ENCODE measurements at places on chromosomes 6 and 20. TPM values are rescaled to one million over a fixed set of nuclear protein-coding genes. Genes with fewer than 3 reads are reported as not detected.
A peak's percentile ranks its signal among the peaks of the same experiment; 100 is the strongest.

GRCh38 chr20:32807706-32808105 is 12.0 kb upstream of the MAPRE1 start:
- DNase-seq: no peak

DNA sequence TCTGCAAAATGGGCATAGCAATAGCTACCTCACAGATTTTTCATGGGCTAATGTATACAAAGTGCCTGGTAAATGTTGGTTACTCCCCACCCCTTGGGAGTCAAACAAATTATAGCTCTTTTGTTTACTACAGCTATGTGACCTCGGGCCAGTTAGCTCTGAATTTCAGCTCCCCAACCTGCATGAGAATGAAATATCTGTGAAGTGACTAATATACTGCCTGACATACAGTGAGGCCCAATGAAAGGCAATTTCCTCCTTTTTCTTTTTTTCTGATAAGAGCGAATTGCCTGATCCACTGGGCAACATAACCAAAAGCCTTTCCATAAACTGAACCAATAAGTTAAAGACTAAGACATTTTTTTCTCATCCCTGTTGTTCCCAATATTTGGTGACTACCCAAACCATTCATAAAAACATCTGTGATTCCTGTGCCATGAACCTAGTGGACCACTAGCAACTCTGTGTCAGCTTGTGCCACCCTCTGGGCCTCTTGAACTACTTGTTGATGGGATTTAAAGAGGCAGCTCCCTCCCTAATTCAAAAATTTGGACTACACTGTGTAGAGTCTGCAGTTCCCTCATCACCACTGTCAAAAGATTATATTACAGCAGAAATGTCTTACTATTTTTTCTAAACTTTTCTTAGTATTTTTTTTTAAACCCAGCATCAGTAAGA is 91.9 kb upstream of the TMEM30A start:
- no peak for DNase-seq

- no peak for DNase-seq
Observed at GRCh38 chr6:28485482-28485881, 30.1 kb downstream of the GPX6 start.

DNA sequence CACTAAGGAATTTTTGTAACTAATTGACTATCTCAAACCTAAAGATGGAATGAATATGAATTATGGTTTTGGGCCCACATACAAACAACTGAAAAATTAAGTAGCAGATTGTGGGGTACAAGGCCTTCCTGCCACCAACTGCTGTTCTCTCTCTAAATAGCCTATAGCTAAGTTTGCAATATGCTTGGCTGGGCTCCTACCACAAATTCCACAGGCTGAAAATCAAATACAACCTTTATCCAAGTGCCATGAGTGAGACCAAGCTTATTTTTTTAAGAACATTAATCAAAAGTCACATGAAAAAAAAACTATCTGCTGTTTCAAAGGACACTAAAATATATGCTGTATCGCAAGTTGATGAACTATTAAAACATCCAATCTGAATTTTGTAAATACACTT is 52.1 kb downstream of the TENT5A start:
- DNase-seq: no peak

DNA sequence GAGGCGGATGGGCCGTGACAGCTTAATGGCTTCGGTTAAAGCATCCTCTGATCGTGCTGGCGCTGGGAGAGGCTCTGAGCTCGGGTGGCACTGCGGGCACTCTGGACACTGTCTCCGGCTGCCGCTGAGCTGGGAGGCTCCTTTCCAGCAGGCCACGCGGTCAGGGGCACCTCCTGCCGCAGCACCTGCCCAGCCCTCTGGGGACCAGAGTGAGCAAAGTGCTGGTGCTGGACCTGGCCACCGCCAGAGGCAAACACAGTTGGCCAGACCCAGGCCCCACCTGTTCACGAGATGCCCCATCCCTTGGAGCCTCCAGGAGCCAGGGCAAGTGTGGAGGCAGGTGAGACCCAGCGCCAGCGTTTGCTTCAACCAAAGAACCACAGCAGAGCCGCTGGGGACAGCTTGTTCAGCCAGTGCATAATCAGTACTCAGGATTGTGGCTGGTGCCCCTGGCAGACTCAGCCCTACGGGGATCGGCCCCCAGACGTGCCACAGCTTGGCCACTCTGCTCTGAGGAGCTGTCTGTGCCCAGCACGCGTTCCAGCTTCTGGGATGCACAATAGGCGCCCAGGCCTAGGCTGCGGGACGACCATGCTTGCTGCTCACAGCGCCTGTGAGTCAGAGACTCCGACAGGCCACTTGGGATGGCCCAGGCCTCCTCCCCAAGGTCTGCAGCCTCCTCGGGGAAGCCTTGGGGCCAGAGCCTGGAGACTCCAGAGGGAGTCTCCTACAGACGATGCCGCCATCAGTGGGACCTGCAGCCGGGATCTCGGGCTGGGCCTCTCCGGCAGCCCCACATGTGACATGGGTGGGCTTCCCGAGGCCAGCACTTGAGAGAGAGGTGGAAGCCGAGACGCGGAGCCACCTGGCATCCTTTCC is 38.2 kb upstream of the SLCO4A1 start:
- DNase-seq: no peak

- DNase-seq: peak; percentile 58
Observed at GRCh38 chr6:80769106-80769505, 662.6 kb downstream of the BCKDHB start.

DNA sequence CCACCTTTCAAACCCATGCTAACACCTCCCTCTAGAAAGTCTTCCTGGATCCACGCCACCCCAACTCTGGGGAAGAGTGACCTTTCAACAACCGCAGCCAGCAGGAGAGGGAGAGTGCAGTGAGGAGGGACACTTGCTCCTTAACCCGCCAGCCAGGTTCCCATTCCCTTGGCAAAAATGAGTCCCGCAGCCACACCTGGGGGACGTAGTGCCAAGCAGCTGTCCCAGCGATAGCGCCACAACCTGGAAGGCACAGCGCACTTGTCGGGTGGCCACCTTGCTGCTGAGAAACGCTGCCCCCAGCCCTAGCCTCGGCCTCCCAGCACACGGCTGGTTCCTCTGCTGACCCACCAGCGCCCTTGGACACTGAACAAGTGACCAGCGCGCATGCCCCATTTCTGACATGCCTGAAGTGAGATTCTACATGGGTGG is 119.3 kb downstream of the JPH2 start:
- DNase-seq: no peak

- DNase-seq: peak; percentile 39
Observed at GRCh38 chr6:35449287-35449881, 2.8 kb upstream of the FANCE start.

- DNase-seq: no peak
Observed at GRCh38 chr6:166955865-166956443, 396 bp downstream of the RNASET2 start.

DNA sequence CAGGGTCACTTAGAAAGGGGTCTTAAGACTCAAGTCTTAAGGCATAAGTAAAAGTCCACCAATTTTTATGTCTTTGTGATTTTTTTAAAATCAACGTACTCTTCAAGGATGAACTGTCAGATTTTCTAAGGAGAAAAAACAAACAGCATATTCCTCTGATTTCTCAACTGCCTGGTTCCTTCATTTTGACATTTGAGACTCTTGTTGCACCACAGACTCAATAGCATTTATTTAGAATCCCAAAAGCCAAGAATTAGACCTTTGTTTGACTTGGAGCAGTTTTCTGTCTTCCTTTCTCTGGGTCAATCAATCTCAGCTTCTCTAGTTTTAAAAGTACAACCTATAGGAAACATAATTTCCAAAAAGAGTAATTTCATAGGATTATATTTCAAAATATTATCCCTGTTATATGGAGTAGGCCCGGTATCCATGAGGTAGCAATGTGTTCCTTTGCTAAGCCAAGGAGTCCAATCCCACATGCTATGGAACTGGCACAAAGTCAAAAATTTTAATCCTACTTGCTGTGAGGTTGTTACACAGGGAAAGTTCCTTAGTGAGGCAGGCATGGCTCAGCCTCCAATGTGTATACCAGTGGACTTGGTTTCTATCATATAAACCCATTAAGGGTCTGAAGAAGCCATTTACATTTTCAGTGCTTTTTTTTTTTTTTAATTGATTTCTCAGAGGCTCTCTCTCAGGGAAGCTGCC is 405.7 kb downstream of the KIF16B start:
- DNase-seq: no peak

DNA sequence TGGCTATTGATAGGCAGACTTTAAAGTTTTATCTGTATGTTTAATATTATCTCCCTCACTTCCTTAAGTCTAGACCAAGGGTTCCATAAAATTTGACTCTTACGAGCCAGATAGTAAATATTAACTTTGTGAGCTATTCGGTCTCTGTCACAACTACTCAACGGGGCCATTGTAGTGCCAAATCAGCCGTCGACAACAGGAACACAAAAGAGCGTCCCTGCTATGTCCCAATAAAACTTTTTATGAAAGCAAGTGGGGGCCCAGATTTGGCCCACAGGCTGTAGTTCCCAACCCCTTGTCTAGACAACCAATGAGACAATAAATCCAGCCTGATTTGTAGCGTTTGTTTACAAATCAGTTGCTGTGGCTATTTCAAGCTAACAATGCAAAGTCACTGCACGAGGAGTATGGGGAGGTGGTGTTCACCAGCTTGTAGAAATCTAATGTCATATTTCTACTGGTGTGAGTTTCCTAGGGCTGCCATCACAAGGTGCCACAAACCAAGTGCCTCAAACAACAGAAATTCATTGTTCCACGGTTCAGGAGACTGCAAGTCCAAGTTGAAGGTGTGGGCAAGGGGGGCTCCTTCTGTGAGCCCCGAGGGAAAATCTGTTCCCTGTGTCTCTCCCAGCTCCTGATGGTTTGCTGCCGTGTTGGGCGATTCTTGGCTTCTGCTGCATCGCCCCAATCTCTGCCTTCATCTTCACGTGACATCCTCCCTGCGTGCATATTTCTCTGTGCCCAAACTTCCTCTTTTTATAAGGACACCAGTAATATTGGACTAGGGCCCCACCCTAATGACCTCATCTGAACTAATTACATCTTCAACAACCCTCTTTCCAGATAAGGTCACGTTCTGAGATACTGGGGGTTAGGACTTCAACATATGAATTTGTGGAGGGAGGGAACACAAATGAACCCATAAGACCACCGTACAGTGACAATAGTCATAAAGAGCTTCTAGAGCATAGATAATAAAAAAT is 356.0 kb upstream of the JARID2 start:
- DNase-seq: no peak

DNA sequence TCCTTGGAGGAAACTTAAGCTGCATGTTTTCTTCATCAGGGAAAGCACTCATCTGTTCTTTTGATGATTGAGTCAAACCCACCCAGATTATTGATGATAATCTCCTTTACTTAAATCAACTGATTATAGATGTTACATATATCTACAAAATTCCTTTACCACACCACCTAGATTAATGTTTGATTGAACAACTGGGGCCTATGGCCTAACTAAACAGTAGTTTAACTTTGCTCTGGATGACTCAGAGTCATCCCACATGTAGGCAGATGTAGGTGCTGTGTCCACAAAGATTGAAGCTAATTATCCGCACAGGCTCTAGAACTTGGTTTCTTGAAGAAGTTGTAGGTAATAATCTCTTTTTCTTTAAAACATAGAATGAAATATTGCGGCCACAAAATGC is 42.2 kb downstream of the PKIB start:
- no peak for DNase-seq

DNA sequence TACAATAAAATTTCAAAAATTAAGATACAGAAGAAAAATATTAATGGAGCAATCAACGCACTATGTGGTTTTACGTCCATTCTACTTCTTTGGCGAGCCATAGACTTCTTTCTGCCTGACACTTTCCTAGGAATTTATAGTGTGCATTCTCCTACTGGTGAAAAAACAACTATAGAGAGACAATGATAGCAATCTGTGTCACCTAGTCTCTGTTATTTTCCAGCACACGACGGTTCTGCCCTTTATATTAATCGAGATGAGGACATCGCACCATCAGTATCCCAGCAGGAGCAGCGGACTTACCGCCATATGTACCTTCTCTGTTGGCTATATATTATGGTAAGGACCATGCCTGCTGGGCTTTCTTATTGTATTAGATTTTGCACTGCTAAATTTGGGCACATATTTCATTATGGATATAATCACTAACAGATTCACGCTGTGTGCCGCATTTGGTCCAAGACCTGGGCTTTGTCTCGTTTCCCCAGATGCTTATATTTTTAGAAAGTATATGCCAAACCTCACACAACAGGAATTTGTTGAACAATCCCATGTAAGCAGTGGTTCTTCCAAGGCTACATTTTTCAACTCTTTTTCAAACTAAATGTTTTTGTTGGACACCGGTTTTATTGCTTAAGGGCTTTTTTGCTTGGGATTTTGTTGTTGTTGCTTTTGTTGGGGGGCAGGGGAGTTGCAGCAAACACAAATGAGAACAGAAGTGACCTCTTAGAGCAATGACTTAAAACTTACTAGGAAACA is 166.4 kb downstream of the ADAT2 start:
- no peak for DNase-seq

- no peak for DNase-seq
Observed at GRCh38 chr6:87070741-87071140, 24.2 kb downstream of the CGA start.

DNA sequence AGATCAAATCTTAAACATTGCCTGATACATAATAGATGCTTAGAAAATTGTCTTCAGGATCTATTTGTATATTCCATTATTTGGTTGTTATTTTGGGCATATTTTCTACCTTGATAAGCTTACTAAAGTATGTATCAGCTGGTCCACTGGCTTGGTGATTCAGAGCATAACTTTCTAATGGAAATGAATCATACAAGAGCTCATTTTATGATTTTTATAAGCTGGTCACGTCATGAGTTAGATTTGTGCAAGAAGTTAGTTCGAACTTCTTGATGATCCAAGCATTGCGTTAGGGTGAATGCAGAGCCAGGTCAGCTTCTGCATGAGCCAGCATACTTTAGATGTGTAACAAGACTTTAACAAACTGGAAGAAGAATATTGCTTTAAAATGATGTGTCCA is 144.5 kb upstream of the FLRT3 start:
- peak; percentile 48 for DNase-seq

DNA sequence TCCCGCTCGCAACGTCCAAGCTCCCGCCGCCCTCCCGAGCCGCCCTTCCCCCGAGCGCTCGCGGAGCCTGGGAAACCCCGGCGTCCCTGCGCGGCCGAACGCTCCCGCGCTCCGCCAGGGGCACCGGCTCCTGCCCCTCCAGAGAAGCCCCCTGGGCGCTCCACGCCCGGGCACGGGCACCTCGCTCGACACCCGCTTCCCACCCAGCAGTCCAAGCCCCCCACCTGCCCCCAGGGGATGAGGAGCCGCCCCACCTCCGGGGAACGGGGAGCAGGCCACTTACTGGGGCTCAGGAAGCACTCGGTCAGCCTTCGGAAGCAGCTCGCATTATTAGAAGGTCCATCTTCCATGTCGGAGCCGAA is 1.4 kb downstream of the PDE10A start:
- no peak for DNase-seq

Gene SAPCD1
- polyA plus RNA-seq: 0.88 TPM

Gene NTSR1
- 0.09 TPM for polyA plus RNA-seq

Gene BCAS4
- 37.7 TPM for polyA plus RNA-seq

All from AG04450 (cell line).